ENCODE measurements at places on chromosomes 3 and 15. TPM values are rescaled to one million over a fixed set of nuclear protein-coding genes. Genes with fewer than 3 reads are reported as not detected.

Gene CIDEC
- 2.8 TPM for total RNA-seq

Gene IFRD2
- 96.1 TPM for total RNA-seq

Gene UBA3
- 62.8 TPM for total RNA-seq

Gene CD80
- total RNA-seq = not detected

GRCh38 chr15:52784799-52785671 lies 5.1 kb downstream of the ONECUT1 start:
- DNase-seq = peak; percentile 39

DNA sequence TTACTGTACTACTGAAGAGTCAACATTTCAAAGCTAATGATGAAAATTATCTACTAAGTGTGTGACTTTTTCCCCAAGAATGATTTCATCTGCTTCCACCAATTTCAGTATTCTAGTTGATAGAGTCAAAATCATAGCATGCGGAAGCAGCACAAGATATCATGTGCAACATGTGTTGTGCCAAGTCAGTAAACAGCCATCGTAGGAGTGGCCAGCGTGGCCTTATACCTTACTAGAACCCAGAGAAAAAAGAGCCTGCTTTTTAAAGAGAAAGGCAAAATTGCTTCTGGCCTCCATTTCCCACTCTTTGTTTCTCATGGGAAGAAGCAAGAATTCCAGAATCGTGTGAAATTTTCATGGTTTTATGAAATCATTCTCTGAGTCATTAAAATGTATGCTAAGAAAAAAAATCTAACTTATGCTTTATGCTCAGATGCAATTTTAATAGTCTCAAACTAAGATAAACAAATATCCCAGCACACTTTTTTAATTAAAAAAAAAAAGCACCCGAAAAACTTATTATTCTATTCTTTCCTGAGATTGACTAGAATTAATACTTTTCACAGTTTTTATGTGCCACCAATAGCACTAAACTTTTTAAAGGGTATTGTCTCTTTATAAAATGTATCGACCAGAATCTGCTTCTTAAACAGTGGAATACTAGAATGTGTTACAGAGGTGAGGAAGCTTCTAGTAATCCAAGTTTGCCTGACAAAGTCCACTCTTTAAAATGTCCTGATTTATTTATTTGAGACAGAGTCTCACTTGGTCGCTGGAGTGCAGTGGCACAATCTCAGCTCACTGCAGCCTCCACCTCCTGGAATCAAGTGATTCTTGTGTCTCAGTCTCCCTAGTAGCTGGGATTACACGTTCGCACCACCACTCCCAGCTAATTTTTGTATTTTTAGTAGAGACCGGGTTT lies 87.3 kb downstream of the MBNL1 start:
- no peak for DNase-seq

- peak; percentile 18 for DNase-seq
These were observed 68.3 kb upstream of the GLCE start for GRCh38 chr15:69092159-69092558.

GRCh38 chr3:195260280-195260905 lies 10.6 kb downstream of the XXYLT1 start:
- no peak for DNase-seq

DNA sequence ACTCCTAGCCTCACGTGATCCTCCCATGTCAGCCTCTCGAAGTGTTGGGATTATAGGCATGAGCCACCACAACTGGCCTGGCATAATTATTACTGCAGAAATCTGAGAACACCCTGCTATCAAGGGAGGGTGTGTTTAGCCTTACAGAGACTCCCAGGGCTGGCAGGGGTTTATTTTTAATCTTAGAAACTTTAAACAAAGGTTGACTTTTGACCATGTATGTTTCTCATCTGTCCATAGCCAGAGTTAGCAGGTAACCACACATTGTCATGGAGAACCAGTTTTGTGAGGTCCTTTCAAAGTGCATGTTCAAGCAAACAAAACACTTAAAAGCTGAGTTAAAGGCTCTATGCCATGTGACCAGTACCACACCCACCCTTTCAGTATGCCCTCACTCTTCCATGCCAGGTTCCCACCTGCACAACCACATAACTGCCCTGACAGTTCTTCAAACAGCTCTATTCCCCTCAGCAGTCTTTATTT lies 11.1 kb downstream of the SIAH2 start:
- DNase-seq = peak; percentile 38

DNA sequence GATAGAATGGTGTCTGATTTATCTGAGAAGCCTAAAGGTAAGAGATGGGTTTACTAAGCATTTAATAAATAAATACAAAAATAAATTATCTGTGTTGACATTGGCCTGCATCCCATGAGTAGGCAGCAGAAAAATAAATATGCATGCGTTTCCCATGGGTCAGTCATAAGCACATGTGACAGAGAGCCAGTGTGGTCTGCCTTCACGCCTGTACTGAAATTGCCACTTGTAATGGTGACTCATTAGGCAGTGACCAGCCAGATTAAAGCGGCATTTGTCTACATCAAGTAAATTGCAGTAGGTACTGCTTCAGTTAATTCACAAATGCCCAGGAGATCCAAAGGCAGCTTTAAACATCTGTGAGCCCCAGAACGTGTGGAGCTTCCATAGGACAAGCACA lies 399.6 kb downstream of the NAALADL2 start:
- no peak for DNase-seq

GRCh38 chr3:72189339-72189738 lies 404.4 kb upstream of the PROK2 start:
- DNase-seq = no peak

DNA sequence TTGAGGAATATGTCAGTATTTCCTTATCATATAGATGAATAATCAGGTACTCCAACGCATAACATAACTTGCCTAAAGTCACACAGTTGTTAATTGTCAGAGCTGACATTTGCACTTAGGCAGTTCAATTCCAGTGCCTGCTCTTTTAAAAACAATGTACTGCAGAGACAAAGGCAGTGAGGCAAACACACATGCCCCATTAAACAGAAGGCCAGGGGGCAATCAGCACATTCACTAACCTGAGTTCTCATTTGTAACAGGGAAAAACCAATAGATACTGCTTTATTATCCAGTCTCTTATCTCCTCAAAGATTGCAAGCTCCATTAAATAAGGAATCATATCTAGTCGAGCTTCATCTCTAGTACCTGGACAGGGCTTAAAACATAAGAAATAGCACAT lies 1017.4 kb downstream of the SQOR start:
- no peak for DNase-seq

DNA sequence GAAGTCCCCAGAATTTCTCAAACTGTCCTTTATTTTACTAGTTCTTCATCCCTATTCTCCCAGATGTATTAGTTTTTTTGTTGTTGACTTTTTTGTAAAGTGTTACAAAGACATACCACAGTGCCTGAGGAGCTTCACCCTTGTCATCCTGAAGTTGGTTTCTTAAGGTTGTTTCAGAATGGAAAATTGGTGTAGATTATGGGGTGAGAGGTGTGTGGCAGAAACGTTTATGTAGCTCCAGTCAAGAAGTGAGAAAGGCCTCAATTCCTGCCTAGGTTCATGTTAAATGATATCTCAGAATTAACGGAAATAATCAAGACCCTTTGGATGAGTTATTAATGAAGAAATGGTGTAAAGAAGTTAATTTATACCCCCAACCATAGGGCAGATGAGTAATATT lies 6.8 kb downstream of the EDEM1 start:
- DNase-seq = no peak

- no peak for DNase-seq
These were observed 291.0 kb upstream of the SATB1 start for GRCh38 chr3:18716101-18716500.
